ENCODE measurements at places on chromosomes 2 and 18.

- no peak for DNase-seq
These were observed 75.5 kb downstream of the ZNF385B start for GRCh38 chr2:179785902-179786301.

DNA sequence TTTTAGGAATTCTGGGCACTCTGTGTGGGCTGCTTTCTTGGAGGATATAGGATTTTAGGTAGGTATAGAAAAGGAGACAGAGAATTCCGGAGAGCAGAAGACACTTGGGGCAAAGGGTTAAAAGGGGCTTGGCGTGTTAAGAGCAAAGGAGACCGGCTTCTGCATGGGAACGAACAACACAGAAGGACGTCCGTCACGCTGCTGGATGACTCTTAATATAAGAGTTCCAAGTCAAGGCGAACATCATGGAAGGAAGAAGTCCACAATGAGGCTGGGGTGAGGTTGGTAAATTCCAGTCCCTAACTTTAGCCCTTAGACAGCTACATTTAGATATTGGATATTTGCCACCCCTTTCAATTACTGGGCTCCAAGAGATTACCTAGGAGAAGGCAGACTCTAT is 15.9 kb upstream of the SLC20A1 start:
- no peak for DNase-seq

DNA sequence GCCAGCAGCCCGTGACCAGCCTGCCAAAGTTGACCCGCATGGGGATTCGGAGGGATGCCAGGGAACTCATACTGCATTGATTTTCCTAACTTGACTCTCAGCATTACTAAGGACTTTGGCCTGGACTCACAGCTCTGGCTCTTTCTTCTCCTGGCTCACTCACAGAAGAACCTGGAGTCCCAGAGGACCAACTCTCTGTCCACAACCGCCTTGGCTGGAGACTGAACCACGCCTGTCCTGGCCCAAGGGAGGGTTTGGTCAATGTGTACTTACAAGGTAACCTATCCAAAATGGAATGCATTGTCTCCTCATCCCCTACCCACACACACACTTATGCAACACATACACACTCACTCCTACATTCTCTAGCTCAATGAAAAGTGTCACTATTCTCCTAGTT is 135.6 kb upstream of the KLHL29 start:
- no peak for DNase-seq

GRCh38 chr18:7064346-7064745 is 53.3 kb downstream of the LAMA1 start:
- no peak for DNase-seq

- no peak for DNase-seq
These were observed 41.7 kb downstream of the DNMT3A start for GRCh38 chr2:25300001-25300400.

DNA sequence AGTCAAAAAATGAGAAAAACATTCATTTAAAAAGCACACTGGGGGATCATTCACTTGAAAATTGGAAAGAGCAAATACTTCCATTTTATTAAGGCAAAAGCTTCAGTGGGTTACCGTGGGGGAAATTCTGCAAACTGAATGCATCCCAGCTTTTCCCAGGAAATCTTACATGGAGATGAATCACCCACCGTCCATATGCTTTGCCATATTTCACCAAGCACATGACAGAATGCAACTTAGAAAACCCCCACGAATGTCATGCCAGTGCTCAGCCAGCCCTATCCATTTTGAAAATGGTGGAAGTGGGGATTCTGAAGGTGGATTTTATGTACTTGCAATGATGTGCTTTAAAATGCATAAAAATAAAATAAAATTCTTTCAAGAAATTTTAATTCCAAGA is 485.5 kb upstream of the ID2 start:
- DNase-seq = no peak

DNA sequence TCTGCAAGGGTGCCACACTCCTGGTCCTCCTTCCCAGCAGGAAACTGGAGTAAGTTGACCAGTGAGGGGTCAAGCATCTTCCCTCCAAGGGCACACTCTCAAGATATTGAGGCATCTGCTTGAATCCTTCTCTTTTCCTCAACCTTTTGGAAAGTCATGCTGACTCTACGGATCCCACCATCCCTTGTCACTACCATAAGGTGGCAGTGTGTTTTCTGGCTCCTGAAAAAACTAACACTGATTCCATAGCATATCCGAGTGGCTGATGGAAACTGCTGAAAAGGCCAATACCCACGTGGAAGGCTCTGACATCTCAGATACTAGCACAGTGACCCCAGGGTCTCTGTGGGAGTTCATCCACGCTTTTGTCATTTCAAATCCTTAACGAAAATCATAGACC is 37.1 kb downstream of the GPR45 start:
- no peak for DNase-seq

- DNase-seq = no peak
These were observed 614.9 kb downstream of the LRP1B start for GRCh38 chr2:141515931-141516330.

DNA sequence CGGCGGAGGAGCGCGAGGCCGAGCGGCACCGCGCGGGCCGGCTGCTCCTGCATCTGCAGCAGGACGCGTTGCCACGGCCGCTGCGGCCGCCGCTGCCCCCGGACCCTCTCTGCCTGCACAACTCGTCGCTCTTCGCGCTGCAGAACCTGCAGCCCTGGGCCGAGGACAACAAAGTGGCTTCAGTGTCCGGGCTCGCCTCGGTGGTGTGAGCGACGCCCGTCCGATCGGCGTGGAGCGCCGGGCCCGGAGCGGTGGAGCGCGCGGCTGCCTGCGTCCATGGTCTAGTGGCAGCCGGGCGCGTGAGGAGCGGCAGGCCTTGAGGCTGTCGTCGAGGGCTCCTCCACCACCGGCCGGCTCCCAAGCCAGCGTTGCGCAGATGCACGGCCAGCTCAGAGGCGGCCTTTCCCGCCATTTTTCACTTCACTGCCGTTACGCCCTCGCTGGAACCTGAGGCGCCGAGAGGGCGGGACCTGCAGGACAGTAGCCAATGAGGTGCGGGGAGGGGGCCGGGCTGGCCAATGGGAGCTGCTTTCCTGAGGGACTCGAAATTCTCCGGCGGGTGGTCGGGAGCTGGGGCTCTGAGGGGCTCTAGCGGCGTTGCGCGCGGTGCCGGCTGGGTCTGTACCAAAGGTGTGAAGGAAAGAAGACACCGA is 1.9 kb downstream of the TLX2 start:
- DNase-seq = no peak

GRCh38 chr2:200744201-200744602 is 67.5 kb upstream of the BZW1 start:
- no peak for DNase-seq

DNA sequence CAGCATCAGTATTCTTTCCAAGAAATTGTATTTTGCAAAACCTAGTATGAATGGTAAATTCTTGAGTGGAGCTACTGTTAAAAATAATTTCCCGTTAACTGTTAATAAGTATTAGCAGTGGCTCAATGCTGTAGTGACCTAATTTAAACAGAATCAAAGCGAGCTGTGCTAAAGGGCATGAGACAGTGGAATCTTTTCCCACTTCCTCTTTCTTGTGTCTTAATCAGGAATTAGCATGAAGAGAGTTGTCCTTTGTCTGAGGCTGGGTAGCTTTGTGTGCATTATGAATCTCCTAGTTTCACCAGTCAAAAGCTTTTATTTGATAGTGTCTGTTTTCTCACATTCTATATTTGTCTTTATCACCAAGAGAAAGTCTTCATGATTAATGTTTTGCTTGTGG is 298.8 kb upstream of the GCFC2 start:
- no peak for DNase-seq

- no peak for DNase-seq
These were observed 30.9 kb upstream of the EGR4 start for GRCh38 chr2:73324126-73324725.

- DNase-seq = peak; percentile 73
These were observed at the start of gene GALM for GRCh38 chr2:38665854-38666555. TSS of gene GALM (plus strand) at chr2:38666114. CDS start at chr2:38666162, 48 bp downstream.

DNA sequence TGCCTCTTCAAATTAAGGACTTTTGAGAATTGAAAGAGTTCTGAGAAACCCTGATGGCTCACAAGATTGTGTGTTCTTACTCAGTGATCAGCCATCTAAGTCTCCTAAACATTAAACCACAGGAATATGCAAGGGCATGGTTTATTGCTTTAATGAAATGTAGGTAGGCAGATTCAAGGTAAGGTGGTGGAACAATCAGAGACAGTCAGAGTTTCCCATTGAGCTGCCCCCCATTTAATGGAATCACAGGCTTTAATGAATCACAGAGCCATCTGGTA is 107.8 kb upstream of the LRATD1 start:
- no peak for DNase-seq

GRCh38 chr2:212549941-212550340 is 11.3 kb upstream of the ERBB4 start:
- no peak for DNase-seq

- DNase-seq = peak; percentile 17
These were observed 2.4 kb upstream of the ZEB2 start for GRCh38 chr2:144522176-144522896.

GRCh38 chr2:116948258-116948657 is 866.2 kb upstream of the DDX18 start:
- DNase-seq = no peak

DNA sequence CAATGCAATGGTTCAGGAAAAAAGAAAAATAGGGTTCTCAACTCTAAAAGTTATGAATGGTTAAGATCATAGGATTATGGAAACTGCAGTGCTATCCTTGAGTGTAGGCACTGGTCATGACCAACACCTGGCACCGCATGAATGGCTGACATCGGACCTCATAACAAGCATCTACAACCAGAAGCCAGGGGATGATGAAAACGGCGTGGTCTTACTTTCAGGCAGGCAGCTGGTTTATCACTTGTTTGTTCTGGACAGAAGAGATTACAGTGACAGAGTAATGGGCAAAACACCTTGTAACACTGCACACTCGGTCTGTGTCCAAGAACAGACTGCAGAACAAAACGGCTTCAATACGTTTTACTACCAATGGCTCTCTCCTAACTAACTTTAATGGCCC is 132.8 kb downstream of the STK39 start:
- DNase-seq = no peak

- DNase-seq = no peak
These were observed 22.4 kb upstream of the TOGARAM2 start for GRCh38 chr2:28958689-28959088.
